ENCODE measurements at places on chromosomes 5 and 9. TPM values are rescaled to one million over a fixed set of nuclear protein-coding genes. Genes with fewer than 3 reads are reported as not detected.
A peak's percentile ranks its signal among the peaks of the same experiment; 100 is the strongest.

GRCh38 chr5:172789687-172790495, 18.9 kb upstream of the DUSP1 start:
- DNase-seq = no peak

SUB1 gene
- total RNA-seq = 172 TPM

- DNase-seq = no peak
These were observed 81.0 kb upstream of the SLC25A51 start for GRCh38 chr9:37984672-37985611.

PCDHGC4 gene
- total RNA-seq = 6.7 TPM

SMARCA2 gene
- 14.5 TPM for total RNA-seq

- no peak for DNase-seq
These were observed 31.6 kb downstream of the TNFSF8 start for GRCh38 chr9:114898741-114899140.

OR2S2 gene
- total RNA-seq = not detected

DNA sequence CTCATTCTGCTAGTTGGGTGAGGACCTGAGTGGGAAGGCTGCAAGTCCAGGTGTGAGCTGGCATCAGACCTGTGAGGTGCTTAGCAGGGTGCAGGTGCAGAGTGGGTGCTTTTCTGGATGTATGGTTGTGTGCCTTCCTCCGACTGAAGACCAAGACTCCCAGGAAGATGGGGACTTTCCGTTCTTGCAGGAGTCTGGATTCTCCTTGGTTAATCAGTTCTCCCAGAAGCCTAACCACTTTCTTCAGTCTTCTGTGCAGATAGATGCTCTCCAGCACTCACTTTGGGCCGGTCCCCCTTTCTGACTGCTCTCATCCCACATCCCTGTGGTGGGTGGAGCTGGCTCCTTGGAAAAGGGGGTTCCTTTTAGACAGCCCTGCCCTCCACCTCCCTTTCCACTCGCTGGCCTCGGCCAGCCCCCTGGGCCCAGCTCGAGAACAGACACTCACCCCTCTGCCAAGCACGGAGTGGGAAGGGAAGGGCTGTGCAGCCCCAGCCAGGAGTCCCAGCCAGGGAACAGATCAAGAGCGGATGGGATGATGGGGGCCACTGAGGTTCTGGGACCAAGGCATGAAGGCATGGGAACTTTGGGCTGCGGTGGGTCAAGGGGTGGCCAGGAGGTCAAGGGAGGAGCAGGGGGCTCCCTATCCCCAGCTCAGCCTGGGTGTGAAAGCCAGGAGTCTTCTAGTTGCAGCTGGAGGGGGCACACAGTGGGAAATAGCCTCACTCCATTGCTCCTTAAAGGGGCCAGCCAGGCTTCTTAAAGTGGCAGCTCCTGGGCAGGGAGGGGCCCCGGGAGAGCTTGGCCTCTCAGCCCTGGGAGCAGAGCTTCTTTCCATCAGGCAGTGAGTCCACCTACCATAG, 62.4 kb downstream of the FGF18 start:
- DNase-seq = no peak

- no peak for DNase-seq
These were observed 205.0 kb downstream of the CRB2 start for GRCh38 chr9:123561046-123561445.

DNA sequence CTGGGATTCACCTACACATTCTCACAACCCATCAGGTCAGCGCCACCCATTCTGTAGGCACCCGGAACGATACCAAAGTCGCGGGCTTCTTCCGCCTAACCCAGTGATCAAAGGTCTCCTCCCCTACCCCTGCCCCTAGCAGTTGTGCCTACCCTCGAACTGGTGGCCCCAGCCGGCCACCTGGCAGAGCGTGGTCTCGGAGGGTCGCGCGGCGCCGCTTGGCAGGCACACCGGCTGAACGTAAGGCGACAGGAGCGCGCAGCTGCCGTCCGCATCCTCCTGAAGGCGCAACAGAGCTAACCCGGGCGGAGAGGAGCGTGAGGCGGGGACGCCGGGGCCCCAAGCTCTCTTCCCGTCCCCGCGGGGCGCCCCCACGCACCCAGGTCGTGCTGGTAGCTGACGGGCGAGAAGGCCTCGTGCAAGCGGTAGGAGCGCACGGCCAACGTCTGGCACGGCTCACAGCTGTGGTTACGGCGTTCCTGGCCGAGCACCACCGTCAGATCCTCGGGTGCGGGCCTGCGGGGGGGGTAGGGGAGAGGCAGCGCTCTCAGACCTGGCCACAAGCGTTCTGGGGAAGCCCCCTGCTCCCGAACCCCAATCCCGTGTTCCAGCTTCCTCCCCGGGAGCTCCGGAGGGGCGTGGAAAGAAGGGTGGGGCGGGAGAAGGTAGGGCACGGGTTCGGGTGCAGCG, 2.8 kb upstream of the PFN3 start:
- DNase-seq = peak; percentile 47

GRCh38 chr9:137544176-137544760, 5.9 kb downstream of the PNPLA7 start:
- no peak for DNase-seq

PDE6A gene
- not detected for total RNA-seq

DNA sequence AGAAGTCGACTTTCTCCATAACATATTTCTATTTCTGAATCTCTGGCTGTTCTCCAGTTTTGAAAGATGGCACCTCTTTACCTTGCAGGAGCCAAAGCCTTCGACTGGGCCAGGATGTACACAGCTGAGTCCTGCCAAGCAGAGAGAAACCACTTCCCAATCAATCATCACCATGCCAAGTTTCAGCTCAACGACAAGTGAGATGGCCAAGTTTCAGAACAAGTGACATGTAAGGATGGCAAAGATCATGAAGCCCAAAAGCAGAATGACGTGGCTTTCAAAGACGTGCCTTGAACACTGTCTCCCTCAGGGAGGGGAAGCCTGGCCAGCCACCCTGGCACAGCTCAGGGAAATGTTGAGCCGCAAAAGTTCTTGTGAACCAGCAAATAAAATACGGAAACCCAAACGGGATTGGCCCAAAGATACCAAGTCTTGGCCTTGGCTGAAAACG, 17.7 kb downstream of the STK10 start:
- DNase-seq = no peak

DNA sequence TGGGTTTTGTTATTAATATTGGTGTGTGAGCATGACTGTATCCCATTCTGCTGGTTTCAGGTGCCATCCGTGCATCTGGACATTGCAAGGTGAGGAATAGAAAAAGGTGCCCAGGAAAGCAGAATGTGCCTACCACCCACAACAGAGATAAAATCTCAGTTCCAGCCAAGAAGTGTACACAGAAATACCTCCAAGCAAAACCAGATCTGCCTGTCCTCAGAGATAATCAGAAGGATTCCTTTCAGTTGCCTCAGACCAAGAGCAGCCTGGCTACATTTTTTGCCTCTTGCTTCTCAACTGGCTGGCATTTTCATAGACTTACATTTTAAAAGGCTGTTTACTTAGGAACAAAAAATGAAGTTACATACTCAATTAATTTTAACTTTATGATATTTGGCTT, 12.1 kb upstream of the ABLIM3 start:
- DNase-seq = no peak

- DNase-seq = no peak
These were observed 66.4 kb downstream of the IL31RA start for GRCh38 chr5:55917402-55918086.

DNA sequence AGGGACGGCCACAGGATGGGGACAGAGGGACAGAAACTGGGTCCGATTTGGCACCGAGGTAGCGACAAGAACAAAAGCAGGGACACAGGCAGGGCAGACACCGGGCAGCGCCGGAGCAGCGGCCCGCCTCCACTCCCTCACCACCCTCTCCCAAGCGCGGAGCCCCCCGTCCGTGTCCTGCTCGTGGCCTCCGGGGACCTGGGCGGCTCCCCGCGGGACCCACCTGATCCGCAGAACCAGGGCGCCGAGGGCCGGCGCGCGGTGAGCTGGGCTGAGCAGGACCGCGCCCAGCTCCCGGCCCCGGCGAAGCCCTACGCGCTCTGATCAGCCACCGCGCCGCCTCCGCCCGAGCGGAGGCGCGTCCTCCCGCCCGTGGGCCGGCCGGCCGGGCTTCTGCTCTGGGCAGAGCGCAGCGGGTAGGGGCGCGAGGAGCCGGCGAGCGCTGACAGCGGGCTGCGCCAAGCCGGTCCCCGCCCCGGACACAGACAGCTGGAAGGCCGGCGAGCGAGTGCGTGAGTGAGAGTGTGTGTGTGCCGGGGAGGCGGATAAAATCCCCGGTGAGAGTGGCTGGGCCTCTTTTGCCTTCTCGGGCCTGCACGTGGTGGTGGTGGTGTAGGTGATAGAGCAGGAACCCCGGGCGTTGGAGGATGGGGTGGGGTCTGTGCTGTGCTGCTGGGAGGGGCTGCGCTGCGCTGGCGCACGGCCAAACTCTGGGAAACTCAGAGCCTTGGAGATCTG, at the start of gene GGTA1:
Gene GGTA1 (minus strand): TSS at position 418 of the 738 bp plus-strand sequence. CDS start 31,922 bp downstream, outside the sequence.
- peak; percentile 74 for DNase-seq

DNA sequence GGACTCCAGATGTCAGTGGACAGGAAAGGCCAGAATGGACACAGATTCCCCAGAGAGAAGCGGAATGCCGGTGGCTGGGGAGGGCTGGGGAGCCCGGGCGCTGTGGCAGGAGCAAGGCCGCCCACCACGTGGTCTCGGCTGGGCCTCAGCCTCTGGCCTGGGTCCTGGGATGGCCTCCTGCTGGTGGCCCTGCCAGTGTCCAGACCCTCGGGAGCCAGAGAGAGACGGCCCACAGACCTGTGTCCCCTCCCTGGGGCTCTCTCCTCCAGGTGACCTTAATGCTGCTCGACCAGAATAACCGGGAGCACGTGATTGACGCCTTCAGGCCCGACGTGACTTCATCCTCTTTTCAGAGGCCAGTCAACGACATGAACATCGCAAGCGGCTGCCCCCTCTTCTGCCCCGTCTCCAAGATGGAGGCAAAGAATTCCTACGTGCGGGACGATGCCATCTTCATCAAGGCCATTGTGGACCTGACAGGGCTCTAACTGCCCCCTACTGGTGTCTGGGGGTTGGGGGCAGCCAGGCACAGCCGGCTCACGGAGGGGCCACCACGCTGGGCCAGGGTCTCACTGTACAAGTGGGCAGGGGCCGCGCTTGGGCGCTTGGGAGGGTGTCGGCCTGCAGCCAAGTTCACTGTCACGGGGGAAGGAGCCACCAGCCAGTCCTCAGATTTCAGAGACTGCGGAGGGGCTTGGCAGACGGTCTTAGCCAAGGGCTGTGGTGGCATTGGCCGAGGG, 19.0 kb downstream of the FBXW5 start:
- no peak for DNase-seq

AFAP1L1 gene
- total RNA-seq = 0.25 TPM

LIFR gene
- total RNA-seq = 41.6 TPM

SPOUT1 gene
- 22.3 TPM for total RNA-seq

- peak; percentile 29 for DNase-seq
These were observed 56.8 kb downstream of the DRD1 start for GRCh38 chr5:175387144-175387543.

GRCh38 chr5:36950586-36951457, 74.3 kb downstream of the NIPBL start:
- DNase-seq = no peak

IL9 gene
- total RNA-seq = not detected

DNA sequence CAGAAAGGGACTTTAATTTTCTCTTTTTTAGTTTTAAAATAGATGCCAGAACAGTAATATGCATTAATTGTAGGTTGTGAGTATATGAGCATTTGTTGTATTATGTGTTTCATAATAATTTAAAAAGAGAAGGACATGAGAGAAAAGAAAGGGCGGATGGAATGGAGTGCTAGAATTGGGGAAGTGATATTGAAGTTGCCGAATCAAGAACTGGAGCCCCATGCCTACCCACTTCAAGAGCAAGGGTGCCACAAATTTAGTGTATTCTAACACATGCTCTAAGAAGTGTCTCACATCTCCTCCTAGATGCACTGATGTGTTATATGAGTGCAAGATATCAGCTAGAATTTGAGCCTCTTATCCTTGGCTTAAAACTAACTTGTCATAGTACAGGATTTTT, 43.6 kb upstream of the FYB1 start:
- DNase-seq = no peak

GSN gene
- 11.6 TPM for total RNA-seq

- peak; percentile 83 for DNase-seq
These were observed 21.5 kb downstream of the TPPP start for GRCh38 chr5:671459-672328.

GRCh38 chr9:90147426-90147825, 495.2 kb downstream of the DIRAS2 start:
- DNase-seq = no peak

GRCh38 chr5:6583049-6583880, 49.6 kb downstream of the NSUN2 start:
- peak; percentile 70 for DNase-seq

DNA sequence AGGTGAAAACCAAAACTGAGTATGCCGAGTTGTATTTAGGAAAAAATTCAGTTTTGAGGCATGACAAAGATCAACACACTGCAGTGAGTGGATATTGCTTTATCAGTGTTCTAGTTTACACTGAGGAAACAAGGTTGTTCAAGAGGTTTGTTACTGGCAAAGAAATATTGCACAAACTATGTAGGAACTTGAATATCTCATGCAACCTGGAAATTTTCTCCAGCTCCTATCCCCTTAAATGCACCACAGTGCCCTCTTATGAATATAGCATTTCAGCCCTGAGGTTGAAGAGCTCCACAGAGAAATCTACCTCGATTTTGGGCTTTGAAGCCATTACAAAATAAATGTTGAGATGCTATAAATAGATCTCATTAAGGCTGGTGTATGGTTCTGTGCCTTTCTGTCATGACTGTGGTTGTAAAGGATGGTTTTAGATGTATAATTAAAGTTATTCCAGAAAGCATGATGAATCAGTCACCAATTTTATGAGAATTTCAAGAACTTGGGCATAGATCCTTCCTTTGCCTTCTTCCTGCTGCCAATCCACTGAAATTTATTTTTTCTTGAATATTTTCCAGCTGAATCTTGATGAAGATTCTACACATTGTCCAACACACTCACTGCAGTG, 159.3 kb downstream of the SPATA31D1 start:
- DNase-seq = no peak

FRMPD1 gene
- total RNA-seq = 38.1 TPM

- no peak for DNase-seq
These were observed 59.8 kb downstream of the MRPS30 start for GRCh38 chr5:44868541-44868940.

RAD50 gene
- total RNA-seq = 34.9 TPM

- no peak for DNase-seq
These were observed 19.8 kb downstream of the STRBP start for GRCh38 chr9:123248630-123249029.

GRCh38 chr9:105243015-105243686, 1.3 kb upstream of the SLC44A1 start:
- DNase-seq = no peak

SPOCK1 gene
- total RNA-seq = 25.4 TPM

GRCh38 chr9:124074746-124075145, 63.2 kb downstream of the LHX2 start:
- DNase-seq = no peak

DNA sequence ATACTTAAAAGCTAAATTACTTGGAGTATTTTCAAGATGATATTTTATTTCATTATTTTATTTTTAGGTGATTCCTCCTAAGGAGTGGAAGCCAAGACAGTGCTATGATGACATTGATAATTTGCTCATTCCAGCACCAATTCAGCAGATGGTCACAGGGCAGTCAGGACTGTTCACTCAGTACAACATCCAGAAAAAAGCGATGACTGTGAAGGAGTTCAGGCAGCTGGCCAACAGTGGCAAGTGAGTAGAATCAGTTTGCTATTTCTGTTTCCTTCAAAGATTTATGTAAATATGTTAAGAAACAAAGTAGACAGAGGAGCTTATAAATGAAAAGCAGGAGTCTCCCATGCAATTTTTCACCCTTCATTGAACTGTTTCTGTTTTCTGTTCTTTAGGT, 47.8 kb downstream of the KDM4C start:
- peak; percentile 30 for DNase-seq

GRCh38 chr5:76143884-76144283, 60.7 kb downstream of the SV2C start:
- no peak for DNase-seq

FAM169A gene
- 9.5 TPM for total RNA-seq

PARP8 gene
- 11.3 TPM for total RNA-seq

GRCh38 chr9:20620650-20621470, 1.4 kb downstream of the MLLT3 start:
- peak; percentile 28 for DNase-seq
